CD4-positive, alpha-beta T cell treated with Interferon alpha-2 for 1 hour (primary cell): ENCODE measurements at places on chromosomes 3 and 15.

DNA sequence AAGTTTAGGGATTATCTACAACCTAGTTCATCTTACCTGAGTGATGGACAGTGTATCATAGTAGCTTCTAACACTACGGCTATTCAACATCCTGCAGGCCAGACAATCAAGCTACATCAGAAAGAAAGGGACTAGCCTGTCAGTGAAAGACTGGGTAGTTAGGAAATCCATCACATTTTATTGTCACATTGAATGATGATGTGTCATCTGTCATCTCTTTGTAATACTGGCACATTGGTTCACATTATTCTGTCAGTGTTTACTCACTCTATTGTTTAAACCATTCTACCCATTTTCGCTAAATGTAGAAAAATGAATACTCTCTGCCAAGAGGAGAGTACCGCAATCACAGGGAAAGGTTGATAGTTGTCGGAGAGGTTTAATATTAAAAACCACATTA is 1155.8 kb downstream of the TUSC7 start:
- DNase-seq: no peak

DNA sequence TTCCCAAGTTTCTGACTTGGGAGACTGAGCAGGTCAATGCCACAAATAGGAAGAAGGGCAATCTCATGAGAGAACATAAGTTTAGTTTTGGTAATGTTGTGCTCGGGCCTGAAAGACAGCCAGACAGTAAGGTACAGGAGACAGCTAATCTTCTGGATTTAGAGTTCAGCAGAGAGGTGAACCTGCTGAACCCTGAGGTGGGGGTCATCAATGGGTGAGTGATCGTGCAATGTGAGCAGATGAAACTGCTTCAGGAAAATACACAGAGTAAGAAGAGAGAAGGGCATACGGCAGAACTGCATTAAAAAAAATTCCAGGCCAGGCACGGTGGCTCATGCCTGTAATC is 23.3 kb downstream of the RUBCN start:
- no peak for DNase-seq

- no peak for DNase-seq
Measured at GRCh38 chr15:94119298-94119811, 112.0 kb upstream of the MCTP2 start.

GRCh38 chr3:7437231-7437630 is 576.3 kb downstream of the GRM7 start:
- no peak for DNase-seq

DNA sequence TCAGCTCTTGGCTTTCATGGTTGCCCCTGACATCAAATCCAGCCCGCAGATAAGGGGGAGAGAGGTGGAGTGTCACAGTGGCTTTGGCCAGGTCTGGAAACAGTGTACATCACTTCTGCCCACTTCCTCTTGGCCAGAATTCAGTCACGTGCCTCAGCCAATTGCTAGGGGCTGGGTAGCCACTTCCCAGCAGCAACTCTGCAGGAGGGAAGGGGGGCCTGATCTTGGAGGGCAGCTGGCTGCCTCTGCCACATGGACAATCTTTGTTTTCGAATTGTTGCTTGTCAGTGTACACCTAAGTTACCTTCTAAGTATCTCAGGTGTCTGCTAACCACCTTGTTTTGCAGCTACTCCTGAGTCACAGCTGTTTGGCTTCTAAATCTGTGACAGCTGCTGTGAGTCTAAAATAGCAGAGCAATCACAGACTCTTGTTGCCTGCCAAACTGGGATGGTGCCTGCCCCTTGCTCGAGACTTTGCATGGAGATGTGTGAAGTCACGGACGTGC is 41.0 kb upstream of the LIMD1 start:
- no peak for DNase-seq

DNA sequence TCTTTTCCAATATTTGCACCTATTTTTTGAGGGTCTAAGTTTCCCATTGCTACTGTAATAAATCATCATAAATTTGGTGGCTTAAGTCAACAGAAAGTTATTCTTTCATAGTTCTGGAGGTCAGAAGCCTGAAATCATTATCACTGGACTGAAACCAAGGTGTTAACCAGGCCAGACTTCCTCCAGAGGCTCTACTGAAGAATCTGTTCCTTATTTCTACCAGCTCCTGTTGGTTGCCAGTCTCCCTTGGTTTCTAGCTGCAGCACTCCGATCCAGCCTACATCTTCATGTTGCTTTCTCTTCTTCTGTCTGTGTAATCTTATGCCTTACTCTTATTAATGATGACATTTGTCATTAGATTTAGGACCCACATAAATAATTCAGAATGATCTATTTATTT is 22.0 kb upstream of the ARPP21 start:
- no peak for DNase-seq

DNA sequence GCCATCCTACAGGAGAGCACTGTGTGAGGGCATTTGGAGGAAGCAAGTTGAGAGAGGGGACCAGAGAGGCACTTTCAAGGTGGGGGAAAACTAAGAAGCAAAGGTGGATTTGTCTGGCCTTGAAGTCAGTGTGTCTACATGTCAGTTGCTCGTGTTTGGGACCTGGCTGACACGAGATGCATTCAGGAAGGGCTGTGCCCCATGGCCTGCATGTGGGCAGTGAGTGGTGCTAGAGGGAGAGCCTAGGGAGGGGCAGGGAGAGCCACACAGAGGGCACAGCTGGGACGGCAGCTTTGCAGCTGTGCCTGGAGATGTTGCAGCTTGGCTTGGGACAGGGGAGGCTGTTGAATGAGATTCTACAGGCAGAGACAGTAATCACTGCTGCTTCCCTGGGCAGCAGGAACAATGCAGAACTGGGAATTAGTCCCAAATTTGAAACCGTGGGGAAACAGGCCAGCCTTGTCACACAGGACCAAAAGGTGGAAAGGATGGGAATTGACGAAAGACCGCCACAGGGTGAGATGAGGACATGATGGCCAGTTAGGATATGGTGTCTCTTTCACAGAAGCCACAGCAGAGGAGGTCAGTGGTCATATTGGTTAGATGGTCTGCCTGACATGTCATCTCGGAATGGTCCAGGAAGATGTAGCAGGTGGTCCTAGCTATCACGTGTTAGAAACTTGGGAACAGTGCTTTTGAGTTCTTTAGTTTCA is 10.0 kb downstream of the SEC61A1 start:
- DNase-seq: no peak

DNA sequence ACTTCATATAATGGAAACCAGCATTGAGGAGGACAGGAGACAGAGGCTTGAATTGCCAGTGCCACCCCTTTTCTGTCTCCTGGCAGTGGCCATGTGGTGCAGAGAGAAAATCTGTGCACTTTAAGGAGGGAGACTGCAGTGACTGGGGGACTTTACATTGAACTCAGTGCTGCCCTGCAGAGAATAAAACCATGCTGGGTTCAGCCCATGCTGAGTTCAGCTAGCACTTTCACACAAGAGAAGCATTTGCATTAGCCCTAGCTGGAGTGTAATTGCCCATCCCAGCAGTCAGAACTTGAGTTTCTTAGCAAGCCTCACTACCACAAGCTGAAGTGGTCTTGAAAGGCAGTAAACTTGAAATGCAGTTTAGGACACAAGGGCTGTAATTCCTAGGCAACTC is 677.5 kb downstream of the ZPLD1 start:
- no peak for DNase-seq

GRCh38 chr15:83106994-83107840 is at the start of gene TM6SF1:
TM6SF1 (plus strand) TSS chr15:83107645; CDS start chr15:83107681, 36 bp downstream.
- no peak for DNase-seq

DNA sequence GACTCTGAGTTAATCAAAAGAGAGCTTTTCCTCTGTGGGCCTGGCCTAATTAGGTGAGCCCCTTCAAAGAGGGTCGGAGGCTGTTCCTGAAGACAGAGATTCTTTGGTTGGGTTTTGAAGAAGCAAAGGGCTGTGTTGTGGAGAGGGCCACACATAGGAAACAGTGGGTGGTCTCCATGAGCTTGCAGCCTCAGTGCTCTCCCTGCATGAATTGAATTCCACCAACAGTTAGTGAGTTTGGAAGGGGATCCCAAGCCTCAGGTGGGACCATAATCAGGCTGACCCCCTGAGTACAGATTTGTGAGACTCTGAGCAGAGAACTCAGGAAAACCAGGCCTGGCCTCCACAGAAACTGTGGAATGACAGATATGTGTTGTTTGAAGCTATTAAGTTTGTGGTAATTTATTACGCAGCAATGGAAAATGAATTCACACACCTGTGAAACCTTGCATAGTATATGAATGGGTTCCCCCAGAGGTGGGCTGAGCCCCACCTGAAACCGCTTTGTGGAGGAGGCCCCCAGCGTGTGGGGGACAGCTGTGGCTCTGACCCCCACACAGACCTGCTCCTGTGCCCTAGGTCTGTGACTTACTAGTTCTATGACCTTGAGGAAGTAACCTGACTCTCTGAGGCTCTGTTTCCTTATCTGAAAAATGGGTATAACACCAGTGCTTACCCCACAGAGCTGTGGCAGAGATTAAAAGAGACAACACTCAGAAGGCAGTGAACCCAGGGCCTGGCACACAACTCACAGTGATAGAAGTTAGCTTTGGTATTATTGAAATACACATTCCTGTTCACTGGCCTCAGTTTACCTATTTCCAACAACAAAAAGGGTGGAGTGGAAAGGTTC is 431.3 kb downstream of the FOXP1 start:
- no peak for DNase-seq

DNA sequence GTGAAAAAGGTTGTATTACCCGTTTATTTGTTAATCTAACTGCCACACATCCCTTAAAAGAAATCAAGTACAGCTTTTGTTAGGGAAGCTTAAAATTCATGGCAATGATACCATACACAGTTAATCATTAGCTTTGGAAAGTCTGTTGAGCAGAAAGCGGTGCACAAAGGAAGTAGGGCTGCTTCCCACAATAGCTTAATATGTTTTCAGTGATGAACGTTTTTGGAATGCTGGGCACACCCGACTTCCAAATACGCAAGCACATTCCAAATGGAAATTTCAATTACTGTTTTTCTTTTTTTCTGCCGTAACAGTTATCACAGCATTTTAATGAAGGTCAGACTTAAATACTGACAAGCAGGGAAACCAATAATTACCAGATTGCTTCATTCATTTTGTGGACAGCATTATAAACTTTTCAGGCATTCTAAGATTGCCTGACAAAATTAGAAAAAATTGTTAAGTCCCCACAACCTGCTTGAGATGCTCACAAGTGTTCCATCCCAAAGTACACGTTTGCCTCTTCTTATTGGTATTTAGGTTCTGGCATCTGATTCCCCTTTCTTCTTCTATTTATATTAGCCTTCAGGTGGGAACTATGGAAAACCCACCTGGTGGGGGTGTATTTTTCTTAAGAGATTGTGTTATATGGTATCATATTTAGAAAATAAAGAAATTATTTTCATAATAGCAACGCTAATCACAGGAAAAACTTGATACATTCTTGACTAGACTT is 1.1 kb upstream of the ECT2 start:
- DNase-seq: no peak

- no peak for DNase-seq
Measured at GRCh38 chr3:158404131-158404718, 166.8 kb upstream of the MLF1 start.

DNA sequence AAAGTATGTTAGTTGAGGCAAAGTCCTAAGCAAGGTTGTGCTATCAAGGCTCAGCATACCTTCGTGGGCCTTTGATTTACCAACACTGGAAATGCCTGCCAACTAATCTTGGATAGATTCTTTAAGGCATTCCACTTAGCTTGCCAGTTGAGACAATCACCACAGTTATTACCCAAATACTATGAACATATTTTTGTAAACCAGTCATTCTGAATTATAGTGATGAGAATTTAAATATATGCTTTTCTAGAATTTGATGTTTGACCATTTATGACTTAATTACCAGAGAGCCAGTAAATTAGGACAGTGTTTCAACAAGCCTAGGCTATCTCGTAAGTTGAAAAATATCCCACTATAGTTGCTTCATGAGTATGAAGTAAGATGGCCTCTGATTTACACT is 15.5 kb downstream of the TRIM59 start:
- no peak for DNase-seq

DNA sequence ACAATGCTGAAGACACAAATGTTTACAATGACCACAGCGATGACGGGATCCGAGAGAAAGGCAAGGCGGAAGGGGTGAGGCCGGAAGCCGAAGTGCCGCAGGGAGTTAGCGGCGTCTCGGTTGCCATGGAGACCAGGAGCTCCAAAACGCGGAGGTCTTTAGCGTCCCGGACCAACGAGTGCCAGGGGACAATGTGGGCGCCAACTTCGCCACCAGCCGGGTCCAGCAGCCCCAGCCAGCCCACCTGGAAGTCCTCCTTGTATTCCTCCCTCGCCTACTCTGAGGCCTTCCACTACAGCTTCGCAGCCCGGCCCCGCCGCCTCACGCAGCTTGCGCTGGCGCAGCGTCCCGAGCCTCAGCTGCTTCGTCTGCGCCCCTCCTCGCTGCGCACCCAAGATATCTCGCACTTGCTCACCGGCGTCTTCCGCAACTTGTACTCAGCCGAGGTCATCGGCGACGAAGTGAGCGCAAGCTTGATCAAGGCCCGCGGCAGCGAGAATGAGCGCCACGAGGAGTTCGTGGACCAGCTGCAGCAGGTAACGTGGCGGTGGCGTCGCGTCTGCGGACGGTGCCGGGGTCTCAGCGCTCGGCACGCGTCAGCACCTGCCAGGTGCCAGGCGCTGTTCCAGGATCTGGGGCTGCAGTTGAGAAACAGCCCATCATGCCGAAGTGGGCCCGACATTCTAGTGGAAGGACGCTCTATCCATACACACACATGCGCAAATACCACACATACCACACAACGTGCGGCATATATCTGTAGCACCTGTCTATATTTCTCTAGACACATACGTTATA is at the start of gene DLEC1:
Gene DLEC1 (plus strand): TSS at position 108 of the 798 bp plus-strand sequence. CDS start 18 bp downstream, at position 126.
- DNase-seq: peak; percentile 89

DNA sequence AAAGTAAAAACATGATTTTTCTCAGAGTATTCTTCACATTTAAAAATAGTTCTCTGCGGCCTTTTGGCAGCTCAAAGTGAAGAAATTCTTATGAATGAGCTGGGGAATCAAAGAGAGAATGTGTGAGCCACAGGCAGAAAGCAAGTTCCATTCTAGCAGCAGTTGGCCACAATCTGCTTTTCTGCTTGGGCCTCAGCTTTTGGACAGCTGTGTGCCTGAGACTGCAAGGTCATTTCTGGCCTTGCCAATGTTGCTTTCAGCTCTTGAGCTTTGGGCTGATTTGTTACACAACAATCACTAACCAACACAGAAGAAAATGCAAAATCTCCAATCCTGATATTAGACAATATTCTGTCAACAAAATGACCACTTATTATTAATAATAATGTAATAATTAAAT is 14.4 kb upstream of the TM4SF4 start:
- no peak for DNase-seq

GRCh38 chr3:90261481-90262433 is 1154.3 kb downstream of the EPHA3 start:
- DNase-seq: no peak

DNA sequence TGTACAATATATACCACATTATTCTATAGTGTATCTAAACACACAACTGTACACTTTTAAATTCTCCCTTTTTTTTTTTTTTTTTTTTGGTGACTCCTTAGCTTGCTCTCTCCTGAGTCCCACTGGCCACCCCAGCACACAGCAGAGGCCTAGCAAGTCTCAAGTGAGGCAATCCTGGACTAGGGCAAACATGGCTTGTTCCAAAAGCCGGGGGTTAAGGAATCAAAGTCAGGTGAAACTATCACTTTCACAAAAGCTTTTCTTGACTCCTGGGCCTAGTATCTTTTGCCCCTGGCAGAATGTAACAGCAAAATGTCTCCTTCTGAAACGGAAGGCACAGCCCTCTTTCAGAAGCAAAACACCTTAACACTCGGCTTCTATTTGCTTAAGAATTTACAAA is 5.8 kb downstream of the EOMES start:
- DNase-seq: no peak
